CD4-positive, alpha-beta T cell treated with Interleukin-4 for 4 hours (primary cell): ENCODE measurements at places on chromosomes 2 and 18.

DNA sequence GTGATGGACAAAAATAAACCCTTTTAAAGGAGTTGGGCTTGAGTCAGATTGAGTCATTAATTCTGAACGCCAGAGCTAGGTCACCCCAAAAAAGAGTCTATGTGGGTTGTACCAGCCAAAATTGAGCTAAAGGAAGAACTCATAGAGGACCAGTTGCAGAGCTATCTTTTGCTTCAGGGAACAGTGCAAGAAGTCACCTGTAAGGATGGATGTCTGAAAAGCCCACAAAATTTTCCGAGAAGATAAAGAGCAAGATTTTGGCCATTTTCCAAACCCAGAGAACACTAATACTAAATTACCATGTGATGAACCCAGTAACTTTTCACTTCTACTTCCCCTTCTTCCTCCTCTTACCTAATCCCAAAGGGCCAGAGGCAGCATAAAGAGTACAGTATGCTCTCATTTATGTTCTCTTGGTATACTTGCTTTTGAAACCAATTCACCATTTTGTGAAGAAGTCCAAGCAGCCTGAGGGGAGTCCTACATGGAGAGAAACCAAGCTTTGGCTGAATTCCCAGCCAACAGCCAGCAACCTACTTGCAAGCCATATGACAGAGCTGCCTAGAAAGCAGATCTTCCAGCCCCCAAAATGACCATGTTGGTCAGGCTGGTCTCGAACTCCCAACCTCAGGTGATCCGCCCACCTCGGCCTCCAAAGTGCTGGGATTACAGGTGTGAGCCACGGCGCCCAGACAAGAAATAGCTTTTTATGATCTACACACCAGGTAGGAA lies 551.7 kb downstream of the SATB2 start:
- DNase-seq = no peak

GRCh38 chr2:72414137-72414760 lies 266.6 kb upstream of the CYP26B1 start:
- DNase-seq = no peak

DNA sequence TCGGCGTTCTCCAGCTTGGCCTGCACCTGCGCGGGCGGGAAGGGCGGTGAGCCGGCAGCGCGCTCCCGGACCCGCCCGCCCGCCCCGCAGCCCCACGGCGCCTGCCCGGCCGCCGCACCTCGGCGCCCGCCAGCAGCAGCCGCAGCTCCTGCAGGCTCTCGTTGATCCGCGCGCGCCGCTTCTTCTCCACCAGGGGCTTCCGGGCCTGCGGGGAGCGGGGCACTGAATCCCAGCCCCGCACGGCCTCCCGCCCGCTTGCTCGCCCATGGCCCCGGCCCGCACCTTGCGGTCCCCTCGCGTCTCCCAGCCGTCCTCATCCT lies 335 bp downstream of the HES6 start:
- DNase-seq = peak; percentile 7

- DNase-seq = no peak
Observed at GRCh38 chr2:121902616-121903015, 147.2 kb downstream of the TSN start.

DNA sequence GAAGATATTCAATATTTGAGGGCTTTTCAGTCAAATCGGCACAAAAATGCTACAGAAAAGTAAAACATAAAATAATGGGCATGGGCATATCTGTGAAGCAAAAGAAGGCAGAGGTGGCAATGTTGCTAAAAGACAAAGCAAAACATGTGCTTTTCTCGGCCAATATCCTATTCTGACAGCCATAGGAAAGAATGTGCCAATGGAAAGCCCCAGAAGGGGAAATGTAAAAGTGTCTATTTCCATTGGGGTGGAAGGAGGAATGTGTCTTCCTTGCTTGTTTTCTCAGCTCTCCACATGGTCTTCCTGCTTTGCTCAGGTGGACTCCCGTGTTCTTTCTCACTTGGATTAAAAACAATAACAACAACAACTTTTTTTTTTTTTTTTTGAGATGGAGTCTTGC lies 13.7 kb upstream of the PER2 start:
- no peak for DNase-seq

DNA sequence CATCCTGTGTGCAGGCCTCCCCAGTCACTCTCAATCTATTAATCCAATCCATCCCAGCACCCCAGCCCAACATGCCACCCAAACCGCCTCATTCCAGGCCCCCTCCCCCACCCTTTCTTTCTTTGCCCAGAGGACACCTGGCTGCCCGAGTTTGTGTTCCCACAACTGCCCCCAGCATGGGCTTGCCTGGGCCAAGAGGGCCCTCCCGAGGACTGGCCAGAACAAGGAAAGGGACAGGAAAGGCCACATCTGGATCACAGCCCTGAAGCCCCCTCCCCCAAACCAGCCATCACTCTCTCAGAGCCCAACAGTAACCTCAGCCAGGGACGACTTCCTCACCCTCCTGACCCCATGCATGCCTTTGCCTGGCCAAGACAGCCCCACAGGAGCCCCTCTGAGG lies 1.2 kb downstream of the TNS1 start:
- no peak for DNase-seq

- no peak for DNase-seq
Observed at GRCh38 chr2:239813261-239814115, 211.7 kb downstream of the NDUFA10 start.

- no peak for DNase-seq
Observed at GRCh38 chr2:234686088-234686890, 189.4 kb upstream of the ARL4C start.
